ENCODE measurements at places on chromosomes 2 and 18. TPM values are rescaled to one million over a fixed set of nuclear protein-coding genes. Genes with fewer than 3 reads are reported as not detected.

Gene TLX2
- total RNA-seq: not detected

Gene DSG4
- total RNA-seq: not detected

Gene SULT1C4
- total RNA-seq: not detected

Gene PRKAG3
- total RNA-seq: not detected

Gene L3MBTL4
- total RNA-seq: 0.19 TPM

Gene IL36G
- not detected for total RNA-seq

Gene CRACDL
- 0.75 TPM for total RNA-seq

Gene IL36B
- total RNA-seq: not detected

Data from CD8-positive, alpha-beta T cell (primary cell).